ENCODE measurements at places on chromosomes 7 and 10.

GRCh38 chr7:11847336-11847735, 15.3 kb upstream of the THSD7A start:
- no peak overlapping the region for H3K27ac ChIP-seq
- no peak for DNase-seq
- no peaks in the 10 kb centered on the region for H3K36me3 ChIP-seq
- no peaks in the 10 kb centered on the region for H3K4me1 ChIP-seq

- no peaks in the 10 kb centered on the region for H3K36me3 ChIP-seq
- no peak overlapping the region for H3K4me3 ChIP-seq
- H3K27me3 ChIP-seq = no peaks in the 10 kb centered on the region
- H3K27ac ChIP-seq = no peak overlapping the region
- no peak for DNase-seq
- H3K4me1 ChIP-seq = no peaks in the 10 kb centered on the region
These were observed 45.8 kb downstream of the EXOC6 start for GRCh38 chr10:92894081-92894655.

GRCh38 chr10:75034714-75035258, 76.7 kb upstream of the SAMD8 start:
- H3K4me3 ChIP-seq = no peak overlapping the region
- H3K27ac ChIP-seq = no peak overlapping the region
- peaks cover 11% of the 10 kb centered on the region for H3K36me3 ChIP-seq
- no peak for DNase-seq

DNA sequence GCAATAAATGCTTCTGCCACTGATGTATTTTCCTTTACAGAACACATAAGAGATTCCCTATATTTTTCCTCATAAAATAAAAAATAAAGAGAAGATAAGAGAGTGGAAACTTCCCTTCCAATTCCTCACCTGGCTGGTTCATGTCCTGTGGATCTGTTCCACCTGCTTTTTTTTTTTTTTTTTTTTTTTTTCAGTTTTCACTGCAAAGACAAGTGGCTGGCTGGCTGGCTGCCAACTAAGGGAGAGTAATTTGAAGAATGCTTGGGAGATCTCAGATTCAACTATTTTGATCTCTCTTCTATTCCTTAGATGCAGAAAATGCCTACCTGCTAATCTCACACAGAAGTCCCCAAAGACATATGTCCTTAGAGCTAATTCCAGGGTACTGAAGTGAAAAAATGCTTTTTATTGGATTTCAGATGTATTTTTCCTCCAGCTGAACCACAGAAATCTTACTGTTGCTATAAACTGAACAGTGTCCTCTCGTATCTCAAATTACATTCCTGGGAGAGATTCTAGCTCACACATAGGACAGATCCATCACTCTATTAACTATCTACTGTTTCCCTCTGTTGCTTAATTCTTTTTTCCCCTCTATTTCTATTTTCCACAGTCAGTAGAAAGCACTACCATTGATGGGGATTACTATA, 120.8 kb downstream of the NRCAM start:
- no peak overlapping the region for H3K27ac ChIP-seq
- DNase-seq = no peak
- no peaks in the 10 kb centered on the region for H3K4me1 ChIP-seq
- no peaks in the 10 kb centered on the region for H3K36me3 ChIP-seq
- H3K27me3 ChIP-seq = no peaks in the 10 kb centered on the region
- H3K4me3 ChIP-seq = no peak overlapping the region

GRCh38 chr7:36103837-36104561, 49.1 kb upstream of the EEPD1 start:
- no peak for DNase-seq
- H3K4me3 ChIP-seq = no peak overlapping the region
- H3K27ac ChIP-seq = no peak overlapping the region
- H3K27me3 ChIP-seq = no peaks in the 10 kb centered on the region
- no peaks in the 10 kb centered on the region for H3K36me3 ChIP-seq
- no peaks in the 10 kb centered on the region for H3K4me1 ChIP-seq

DNA sequence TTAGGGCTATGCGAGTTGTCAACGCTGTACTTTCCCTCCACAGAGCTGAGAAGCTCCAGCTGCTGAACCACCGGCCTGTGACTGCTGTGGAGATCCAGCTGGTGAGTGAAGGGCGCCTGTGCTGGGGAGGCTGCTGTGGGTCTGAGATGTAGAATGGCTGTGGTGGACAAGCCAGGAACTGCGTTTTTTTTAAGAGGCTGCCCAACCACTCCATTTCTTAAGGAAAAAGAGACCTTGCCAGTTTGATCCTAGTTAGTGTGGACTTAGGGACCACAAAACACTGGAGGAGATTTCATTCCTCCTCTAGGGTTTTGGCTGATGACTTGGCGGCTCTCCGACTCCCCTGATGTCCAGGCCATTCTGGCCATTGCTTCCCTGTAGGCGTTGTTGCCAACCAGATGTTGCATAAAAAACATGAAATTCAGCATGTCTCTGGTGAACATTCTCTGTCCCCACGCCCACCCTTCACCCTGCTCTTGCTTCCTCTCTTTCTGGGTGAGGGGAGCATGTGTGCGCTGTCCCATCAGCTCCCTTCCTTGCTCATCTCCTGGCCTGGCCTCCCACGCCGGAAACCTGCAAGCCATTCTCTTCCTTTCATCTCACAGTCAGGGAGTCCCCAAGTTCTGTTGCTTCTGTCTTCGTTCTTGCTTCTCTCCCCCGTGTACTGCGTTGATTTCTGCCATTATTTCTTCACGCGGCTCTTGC, 30.9 kb downstream of the CRCP start:
- H3K4me1 ChIP-seq = peaks cover 12% of the 10 kb centered on the region
- H3K27ac ChIP-seq = no peak overlapping the region
- no peak overlapping the region for H3K4me3 ChIP-seq
- peaks cover 37% of the 10 kb centered on the region for H3K36me3 ChIP-seq
- DNase-seq = no peak
- no peaks in the 10 kb centered on the region for H3K27me3 ChIP-seq

- no peak overlapping the region for H3K27ac ChIP-seq
- H3K36me3 ChIP-seq = no peaks in the 10 kb centered on the region
- no peak for DNase-seq
- no peak overlapping the region for H3K4me3 ChIP-seq
- no peaks in the 10 kb centered on the region for H3K27me3 ChIP-seq
These were observed 161.5 kb downstream of the SEMA3D start for GRCh38 chr7:85025312-85025756.

- H3K4me1 ChIP-seq = no peaks in the 10 kb centered on the region
- no peak overlapping the region for H3K27ac ChIP-seq
- H3K27me3 ChIP-seq = no peaks in the 10 kb centered on the region
These were observed 29.3 kb downstream of the CCNJ start for GRCh38 chr10:96072674-96073073.

- no peak for DNase-seq
- H3K4me3 ChIP-seq = no peak overlapping the region
- H3K36me3 ChIP-seq = no peaks in the 10 kb centered on the region
- no peaks in the 10 kb centered on the region for H3K4me1 ChIP-seq
- H3K27me3 ChIP-seq = no peaks in the 10 kb centered on the region
- no peak overlapping the region for H3K27ac ChIP-seq
These were observed 106.2 kb downstream of the CUX1 start for GRCh38 chr7:101923602-101923985.

DNA sequence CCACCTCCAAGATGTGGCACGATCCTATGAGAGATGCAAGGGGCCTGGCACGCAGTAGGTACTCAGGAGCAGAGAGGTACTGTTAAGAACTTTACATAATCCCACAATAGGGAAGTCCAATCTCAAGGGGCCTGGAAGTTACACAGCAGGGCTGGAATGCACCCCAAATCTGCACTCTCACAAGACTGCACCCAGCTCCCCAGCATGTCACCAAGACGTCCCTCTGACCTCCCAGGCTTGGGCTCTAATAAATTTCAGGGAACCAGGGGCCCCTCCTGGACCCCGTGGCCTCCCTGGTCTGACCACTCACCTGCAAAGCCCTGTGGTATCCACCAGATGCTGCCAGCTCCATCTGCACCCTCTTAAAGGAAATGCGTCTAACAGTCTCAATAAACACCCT, 94.9 kb downstream of the OAT start:
- no peaks in the 10 kb centered on the region for H3K4me1 ChIP-seq
- no peak overlapping the region for H3K27ac ChIP-seq
- no peak overlapping the region for H3K4me3 ChIP-seq
- H3K27me3 ChIP-seq = no peaks in the 10 kb centered on the region

DNA sequence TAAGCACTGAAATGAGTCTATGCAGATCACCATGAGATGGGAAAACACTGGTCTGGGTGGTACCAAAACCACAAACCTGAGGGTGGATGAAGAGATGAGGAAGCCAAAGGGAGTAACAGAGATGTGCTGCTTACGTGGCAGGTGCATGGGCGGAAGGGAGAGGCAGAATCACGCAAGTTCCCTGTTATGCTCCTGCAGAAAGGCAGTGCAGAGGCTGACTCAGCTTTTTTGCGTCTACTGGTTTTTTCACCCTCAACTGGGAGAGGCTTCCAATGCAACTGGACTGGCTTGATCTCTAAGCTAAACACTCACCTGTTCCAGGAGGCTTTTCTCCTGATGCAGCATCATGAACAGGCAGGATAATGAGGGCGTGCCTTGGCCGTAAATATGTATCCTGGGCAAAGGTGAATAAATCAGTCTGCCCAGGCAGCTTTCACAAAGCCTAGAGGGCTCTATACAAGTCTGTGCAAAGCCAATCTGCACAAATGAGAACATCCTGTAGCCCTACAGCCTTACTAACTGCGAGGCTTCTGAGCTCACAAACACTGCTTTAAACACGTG, 95.4 kb upstream of the AFAP1L2 start:
- no peak overlapping the region for H3K27ac ChIP-seq
- no peaks in the 10 kb centered on the region for H3K27me3 ChIP-seq
- no peak overlapping the region for H3K4me3 ChIP-seq
- H3K36me3 ChIP-seq = peaks cover 2% of the 10 kb centered on the region
- peaks cover 84% of the 10 kb centered on the region for H3K4me1 ChIP-seq
- no peak for DNase-seq

GRCh38 chr7:98691619-98692018, 74.5 kb downstream of the NPTX2 start:
- no peak for DNase-seq
- no peak overlapping the region for H3K27ac ChIP-seq
- no peaks in the 10 kb centered on the region for H3K4me1 ChIP-seq
- H3K4me3 ChIP-seq = no peak overlapping the region
